ENCODE measurements at places on chromosomes 13 and 19. TPM values are rescaled to one million over a fixed set of nuclear protein-coding genes. Genes with fewer than 3 reads are reported as not detected.

The CALR3 gene
- total RNA-seq, result not detected

DNA sequence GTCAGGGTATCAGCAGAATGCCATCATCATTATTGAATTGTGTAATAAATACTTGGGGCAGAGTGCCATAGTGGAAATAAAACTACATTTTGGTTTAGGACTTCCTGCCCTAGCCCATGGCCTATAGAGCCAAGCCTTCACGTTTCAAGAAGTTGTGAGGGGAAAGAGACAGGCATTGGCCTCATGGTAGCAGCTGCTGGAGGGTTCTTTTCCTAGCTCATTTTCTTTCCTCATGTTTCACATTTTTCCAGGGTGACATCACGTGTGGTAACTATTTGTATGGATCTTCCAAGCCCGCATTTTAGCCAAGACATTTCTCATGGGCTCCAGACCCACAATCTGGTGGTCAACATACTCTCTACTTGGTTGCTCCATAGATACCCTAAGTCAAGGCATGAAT lies 80.4 kb downstream of the LRCH1 start:
- no peak for DNase-seq

DNA sequence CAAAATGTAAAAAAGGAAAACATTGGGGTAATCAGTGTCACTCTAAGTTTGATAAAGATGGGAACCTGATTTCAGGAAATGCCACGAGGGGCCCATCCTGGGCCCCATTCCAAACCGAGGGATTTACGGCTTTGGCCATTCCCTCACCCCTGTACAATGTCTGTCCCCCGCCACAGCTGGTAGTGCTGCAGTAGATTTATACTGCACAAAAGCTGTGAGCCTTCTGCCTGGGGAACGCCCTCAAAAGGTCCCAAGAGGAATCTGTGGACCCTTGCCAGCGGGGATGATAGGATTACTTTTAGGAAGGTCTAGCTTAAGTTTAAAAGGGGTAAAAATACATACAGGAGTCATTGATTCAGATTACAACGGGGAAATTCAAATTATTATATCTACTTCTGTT lies 173.4 kb upstream of the SGCG start:
- DNase-seq, result no peak

DNA sequence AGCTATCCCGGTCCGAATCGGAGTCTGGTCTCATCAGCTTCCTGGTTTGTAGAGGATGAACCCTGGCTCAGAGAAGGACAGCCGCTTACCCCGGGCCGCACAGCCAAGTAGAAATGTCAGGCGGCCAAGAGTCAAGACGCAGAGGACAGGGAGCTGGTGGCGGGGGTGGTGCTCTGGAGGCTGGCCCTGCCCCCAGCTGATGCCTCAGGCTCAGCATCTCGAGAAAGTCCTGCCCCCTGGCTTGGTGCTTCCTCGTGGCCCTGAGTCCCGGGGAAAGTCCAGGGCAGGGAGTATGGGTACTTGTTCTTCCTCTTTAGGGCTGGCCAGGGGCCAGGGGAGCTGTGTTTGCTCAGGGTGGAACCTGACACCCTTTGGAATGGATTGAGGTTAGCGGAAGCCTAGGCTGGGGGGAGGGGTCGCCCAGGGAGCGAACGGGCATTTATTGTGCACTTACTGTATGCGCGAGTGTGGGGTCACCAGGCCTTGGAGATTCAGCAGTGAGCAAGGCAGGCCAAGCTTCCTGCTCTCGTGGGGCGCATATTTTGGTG lies 2.2 kb downstream of the TJP3 start:
- DNase-seq, result no peak

DNA sequence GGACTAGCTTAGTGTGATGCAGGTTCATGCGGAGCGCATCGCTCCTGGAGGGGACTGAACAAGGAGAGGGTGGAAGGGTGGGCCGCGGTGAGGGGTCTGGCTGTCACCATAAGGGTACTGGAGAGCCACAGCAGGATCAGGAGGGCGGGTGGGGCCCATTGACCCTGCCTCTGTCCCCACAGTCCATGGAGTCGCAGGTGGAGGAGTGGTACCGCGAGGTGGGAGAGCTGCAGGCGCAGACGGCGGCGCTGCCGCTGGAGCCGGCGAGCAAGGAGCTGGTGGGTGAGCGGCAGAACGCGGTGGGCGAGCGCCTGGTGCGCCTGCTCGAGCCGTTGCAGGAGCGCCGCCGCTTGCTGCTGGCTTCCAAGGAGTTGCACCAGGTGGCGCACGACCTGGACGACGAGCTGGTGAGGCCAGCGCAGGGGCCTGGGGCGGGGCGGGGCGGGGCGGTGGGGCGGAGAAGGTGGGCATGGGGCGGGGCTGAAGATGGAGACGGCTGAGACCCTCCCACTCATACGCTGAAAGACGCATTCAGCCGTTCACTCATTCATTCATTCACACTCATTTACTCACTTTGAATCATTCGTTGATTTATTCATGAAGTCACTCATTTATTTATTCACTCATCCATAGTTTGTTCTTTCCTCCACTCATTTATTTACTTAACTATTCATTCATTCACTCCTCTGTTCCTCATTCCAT lies 27.5 kb upstream of the SHKBP1 start:
- DNase-seq, result no peak

- no peak for DNase-seq
Observed at GRCh38 chr19:13952931-13953531, 722 bp downstream of the DCAF15 start.

GRCh38 chr13:26710166-26710565 lies 50.4 kb downstream of the GPR12 start:
- DNase-seq, result peak; percentile 60

Measured in esophagus muscularis mucosa (tissue), 4 donors.